Muscle of leg (tissue), 16 donors: ENCODE measurements at places on chromosomes 6 and 20. TPM values are rescaled to one million over a fixed set of nuclear protein-coding genes. Genes with fewer than 3 reads are reported as not detected.
A peak's percentile ranks its signal among the peaks of the same experiment; 100 is the strongest.

Gene IL17F
- total RNA-seq = not detected

DNA sequence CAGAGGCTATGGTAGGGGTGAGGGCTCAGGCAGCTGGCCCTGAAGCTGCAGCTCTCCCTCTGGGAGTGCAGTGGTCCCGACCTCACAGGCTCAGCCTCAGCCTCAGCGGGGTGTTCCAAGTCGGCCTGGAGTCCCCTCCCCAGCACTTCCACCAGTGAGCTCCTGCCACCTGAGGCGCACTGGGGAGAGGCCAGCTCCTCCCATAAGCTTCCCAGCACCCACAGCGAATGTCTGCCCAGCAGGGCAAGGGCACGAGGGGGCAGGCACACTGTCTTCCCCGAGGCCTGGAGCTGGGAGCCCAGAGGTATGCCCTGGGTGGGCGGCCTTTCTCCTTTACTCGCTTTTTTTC is 53.2 kb upstream of the SLCO4A1 start:
- DNase-seq = no peak

Gene COL21A1
- 101 TPM for total RNA-seq

GRCh38 chr20:6651016-6651415 is 116.5 kb upstream of the BMP2 start:
- DNase-seq = no peak

Gene FLRT3
- total RNA-seq = 17.1 TPM

DNA sequence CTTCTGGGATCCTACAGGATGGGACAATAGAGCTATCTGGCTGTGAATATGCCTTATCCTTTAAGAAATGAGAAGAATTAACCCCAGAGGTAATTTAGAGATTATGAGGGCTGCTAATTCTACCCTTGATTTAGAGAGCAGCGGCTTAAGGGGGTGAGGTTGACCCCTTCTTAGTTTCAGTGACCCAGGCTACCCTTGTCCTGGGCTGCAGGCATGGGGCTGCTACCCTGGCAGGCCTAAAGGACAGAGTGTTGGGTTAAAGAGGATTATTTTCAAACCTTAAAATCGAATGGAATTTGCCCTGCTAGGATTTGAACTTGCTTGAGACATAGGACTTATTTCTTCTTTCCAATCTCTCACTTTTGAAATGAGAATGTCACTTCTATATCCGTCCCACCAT is 1343.4 kb downstream of the HACE1 start:
- DNase-seq = no peak

DNA sequence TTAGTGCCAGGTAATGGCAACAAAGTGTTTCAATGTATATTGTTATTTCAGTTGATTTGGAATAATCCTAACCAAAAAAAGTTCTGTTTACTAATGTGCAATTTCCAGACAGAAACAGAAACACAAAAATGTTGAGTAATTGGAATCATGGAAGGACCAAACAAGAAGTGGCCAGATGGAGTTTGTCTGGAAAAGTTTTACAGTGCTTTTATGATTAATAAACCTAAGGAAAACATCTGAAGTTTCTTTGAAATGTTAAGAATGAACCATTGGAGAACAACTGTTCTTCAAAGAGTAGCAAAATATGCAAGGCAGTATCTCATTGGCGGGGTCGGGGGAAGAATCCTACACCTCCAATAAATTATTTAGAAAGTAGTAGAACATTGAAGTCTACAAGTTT is 19.0 kb upstream of the FILIP1 start:
- no peak for DNase-seq

DNA sequence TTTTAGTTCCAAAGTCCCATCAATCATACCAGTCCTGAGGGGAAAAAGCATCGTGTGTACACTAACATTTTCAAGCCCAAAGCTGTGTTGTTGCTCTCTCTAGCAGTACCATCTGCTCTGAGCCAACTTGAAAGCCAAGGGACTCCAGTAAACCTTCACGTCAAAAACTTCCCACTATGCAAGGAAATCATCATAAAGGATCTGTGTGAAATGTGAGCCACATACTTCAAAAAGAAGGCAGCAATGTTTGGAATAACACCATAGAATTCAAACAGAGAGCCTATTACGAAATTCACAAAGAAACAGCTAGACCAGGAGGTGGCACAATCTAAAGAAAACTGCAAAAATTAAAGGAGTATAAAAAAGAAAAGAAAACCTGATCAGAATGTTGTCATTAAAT is 399.8 kb upstream of the EPHA7 start:
- no peak for DNase-seq

Gene CALHM4
- total RNA-seq = not detected

DNA sequence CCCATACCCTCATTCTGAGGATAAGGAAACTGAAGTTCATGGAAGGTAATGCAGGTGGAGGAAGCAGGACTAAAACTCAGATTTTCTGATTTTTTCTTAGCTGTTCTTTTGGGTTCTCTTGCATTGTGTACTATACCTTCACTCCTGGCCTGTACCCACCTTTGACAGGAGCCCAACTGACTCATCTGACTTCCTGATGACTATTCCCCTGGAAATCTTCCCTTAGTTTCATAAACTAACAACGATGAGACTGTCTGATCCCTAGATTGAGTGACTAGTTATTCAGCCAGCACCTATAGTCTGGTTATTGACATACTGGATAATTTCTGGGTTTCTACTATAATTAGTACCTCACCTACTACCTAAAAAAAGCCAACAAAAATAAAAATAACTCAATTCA is 10.1 kb downstream of the CRYBG1 start:
- no peak for DNase-seq

Gene RAMACL
- total RNA-seq = 0.71 TPM

Gene TCFL5
- 9.7 TPM for total RNA-seq

- DNase-seq = peak; percentile 57
Observed at GRCh38 chr6:112800916-112801315, 453.8 kb downstream of the RFPL4B start.

- DNase-seq = peak; percentile 86
Observed at GRCh38 chr20:47493175-47493962, 8.3 kb upstream of the NCOA3 start.
